ENCODE measurements at places on chromosomes 3 and 15.

- no peak for DNase-seq
Observed at GRCh38 chr3:62708638-62709373, 166.4 kb downstream of the CADPS start.

DNA sequence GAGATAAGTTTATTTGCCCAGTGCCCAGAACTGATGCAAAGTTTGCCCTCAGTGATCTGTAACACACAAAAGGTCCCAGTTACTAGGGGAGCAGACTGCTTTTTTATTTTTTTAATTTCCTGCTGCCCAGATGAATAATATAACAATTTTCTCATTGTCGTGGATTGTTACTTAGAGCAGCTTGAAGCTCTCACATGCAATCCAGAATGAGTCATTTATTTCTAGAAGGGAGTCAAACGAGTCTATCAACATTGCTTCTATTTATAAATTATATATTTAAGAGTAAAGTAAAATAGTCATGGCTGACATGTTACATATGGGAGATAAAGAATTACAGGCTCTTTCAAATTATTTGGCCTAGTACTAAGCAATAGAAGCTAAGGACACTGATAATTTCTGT is 41.3 kb downstream of the MEIS2 start:
- DNase-seq, result no peak

GRCh38 chr3:26369133-26369532 is 253.4 kb upstream of the LRRC3B start:
- no peak for DNase-seq

DNA sequence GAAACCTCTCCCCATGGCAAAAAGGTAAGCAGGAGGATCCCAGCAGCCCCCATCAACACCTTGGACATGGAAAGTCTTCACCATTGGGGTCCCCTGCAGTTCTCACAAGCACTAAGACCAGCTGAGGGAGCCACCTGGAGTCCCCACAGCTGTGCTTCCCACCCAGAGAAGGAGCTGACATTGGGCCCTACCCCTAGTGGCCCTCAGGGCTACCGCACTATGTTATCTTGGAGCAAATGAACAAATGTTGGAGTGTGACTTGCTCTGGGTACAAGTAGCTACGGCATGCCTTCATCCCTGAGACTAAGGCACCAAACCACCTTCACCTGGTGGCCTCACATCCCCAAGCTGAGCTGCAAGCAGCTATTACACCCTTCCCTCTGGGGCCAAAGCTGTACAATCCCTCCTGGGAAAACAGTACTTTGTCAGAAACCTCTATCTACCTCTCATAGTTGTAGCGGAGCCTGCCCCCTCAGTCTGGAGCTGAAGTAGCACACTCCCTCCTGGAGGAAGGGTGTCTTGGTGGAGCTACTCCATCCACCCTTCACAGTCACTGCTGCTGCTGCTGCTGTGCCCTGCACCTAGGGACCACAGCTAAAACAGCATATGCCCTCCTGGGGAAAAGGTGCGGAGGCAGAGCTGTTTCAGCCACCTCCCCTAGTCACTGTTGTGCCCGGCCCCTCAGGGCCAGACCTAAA is 42.7 kb downstream of the SERP1 start:
- DNase-seq, result no peak

GRCh38 chr3:21509731-21510470 is 241.1 kb downstream of the ZNF385D start:
- no peak for DNase-seq

DNA sequence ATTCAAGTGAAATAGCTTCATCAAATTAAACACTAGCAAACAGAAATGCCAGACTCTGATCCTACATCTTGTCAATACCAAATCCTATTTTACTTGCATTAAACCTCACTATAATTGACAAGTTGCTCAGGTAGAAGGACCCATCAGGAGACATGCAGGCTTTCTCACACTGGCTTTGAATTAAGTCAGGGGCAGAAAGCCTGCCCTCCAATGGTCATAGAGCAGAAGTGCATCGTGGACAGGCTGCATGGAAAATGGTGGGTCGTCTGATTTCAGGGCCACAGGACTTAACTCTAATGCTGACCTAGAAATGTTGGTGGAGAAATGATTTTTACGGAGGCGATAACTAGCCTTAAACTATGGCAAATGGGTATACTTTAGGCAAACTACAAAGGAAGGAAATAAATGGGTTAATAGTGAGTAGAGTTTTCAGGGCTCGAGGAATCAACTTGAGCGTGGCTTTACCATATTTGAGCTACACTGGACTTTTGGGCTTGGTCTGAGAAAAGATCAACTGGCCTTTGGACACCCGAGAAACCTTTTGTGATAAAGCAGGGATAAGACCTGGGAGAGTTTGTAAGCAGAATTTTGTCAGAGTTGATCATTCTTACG is 283.9 kb downstream of the GRM7 start:
- DNase-seq, result no peak

DNA sequence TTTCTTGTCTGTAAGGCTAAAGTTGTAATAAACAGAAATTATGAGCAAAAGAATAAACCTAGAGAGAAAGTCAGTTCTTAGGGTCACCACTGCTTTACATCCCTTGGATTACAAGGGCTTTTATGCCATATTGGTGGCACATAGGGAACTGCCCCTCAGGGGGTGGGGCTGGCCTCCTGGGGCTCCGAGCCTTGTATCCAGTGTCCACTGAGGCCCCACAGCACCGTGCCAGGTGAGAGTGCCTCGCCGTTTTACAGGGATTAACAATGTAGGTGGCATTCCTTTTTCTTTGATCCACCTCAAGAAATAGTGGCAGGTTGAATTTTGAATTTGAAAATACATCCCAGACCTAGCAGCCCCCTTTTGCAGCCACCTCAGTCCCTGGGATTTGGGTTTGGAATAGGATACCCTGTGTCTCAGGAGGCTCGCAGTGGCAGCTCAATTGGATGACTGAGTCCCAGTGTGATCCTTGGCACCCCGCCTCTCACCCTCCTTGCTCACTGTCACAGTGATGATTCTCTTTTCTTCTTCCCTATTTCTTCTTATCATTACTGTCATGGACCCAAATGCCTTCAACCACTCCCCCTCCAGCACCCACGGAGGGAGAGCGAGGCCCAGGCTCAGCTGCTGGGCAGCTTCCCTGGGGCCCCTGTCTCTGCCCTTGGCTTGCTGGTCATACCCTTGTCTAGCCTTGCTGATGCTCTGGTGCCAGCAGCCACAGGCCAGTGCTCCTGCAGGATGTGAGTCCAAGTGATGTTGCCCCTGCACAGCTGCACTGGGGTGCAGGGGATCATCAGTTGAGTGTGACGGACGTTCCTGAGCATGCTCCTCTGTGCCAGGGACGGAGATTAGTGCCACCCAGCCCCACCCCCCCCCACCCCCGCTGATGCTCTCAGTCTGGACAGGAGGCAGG is 137.9 kb downstream of the DNAJB8 start:
- peak; percentile 11 for DNase-seq

GRCh38 chr3:99859825-99860224 is 42.2 kb downstream of the CMSS1 start:
- no peak for DNase-seq

GRCh38 chr3:106957029-106957428 is 420.2 kb upstream of the CCDC54 start:
- no peak for DNase-seq

DNA sequence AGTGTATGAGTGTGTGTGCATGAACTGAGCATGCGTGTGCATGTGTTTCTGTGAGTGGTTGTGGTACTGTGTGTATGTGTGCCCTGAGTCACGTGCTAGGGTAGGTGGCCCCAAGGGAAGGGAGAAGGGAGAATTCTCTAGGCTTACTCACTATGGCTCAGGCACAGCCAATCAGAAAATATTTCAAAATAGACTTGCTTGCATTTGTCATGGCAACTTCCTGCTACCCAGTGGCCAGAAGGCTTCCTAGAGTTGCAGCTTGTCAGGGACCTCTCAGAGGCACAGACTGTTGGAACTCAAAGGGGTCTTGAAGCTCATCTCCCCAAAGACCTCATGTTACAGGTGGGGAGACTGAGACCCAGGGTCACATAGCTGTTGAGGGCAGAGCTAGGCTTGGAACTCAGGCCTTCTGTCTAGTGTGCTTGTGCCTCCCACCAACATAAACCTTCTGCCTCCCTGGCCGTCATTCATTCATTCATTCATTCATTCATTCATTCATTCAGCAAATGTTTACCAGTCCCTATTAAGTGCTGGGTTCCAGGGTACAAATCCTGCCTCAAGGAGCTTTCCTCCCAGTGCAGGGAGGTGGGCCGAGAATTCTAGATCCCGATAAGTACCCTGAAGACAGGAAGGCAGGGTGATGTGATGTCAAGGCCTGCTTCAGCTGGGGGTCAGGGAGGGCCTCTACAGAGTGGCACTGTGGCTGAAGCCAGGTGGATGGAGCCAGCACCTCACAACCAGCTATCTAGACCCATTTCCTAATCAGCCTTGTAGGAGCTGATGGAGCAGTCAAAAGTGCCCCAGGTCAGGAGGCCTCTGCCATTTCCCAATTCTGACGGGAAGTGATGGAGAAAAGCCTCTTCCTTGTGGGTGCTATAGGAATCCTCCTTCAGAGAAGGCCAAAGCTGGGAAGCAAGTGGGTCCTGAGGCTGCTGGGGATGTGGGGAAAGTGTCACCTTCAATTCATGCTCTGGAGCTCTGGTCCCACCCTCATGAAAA is 10.9 kb upstream of the RFT1 start:
- DNase-seq, result no peak

DNA sequence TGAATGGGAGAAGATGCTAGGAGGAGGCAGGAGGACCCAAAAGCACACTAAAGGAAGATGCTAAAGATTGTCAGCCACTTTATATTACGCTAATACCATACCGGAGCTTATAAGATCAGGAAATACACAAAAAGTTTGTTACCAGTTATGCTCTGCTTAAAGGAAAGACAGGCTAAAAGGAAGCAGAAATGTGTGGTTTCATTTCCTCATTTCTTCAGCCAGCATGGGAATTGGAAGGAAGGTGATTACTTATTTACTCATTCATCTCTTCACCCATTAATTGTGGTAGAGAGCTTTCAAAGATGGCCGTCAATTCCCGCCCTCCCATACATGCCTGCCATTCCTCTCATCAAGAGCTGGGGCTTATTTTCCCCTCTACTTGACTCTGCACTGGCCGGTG is 26.7 kb upstream of the TMEM158 start:
- no peak for DNase-seq

DNA sequence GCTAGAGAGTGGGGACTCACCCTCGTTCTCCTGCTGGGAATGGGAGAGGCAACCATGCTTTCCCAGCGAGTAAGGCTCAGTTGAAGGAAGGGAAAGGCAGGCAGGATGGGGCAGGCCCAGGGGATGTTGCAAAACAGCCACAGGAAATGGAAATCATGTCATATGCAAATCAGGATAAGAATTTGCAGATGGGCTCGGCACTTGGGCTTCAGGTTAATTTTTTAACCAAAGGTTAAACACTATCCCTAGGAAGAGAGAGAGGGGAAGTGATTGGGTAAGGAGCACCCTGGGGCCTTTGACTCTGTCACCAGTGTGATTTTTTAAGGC is 14.6 kb upstream of the PLA2G4E start:
- no peak for DNase-seq

DNA sequence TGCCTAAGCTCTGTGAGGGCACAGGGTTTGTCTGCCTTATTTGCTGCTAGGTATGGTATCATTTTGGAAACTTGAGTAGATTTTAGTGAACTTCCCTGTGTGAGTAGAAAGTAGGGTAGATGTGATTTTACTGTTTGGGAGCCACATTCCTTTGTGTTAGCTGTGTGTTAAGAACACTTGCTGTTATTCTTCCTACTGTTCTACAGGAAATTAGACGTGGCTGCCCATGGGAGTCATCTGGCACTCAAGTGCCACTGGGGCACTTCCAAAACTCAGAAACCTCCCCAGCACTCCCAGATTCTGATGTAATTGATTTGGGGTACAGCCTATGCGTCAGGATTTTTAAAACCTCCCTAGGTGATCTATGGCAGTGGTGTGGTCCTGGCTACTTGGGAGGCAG is 369.9 kb upstream of the C2CD4B start:
- DNase-seq, result no peak

- DNase-seq, result no peak
Observed at GRCh38 chr3:52432691-52433141, 12.2 kb downstream of the SEMA3G start.

DNA sequence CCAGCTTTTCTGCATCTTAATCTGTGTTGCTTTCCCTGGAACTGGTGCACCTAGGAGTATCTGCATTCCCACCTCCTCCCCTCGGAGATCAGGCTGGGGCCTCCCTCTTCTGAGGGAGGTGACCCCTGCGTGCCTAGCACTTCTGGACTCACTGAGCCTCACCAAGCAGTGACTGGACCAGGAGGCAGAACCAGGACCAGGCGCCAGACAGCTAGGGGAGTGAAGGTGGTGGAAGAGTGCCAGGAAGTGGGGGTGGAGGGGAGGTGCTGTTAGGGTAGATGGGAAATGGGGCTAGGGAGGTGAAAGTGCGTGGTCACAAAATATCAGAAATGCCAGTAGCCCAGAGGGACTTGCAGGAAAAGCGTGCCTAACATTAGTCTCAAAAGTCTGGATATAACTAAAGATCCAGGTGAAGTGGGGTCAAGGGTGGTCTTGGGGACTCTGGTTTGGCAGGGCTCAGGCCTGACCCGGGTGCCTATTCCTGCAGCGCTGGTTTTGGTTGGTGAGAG is 1.2 kb downstream of the DUOXA2 start:
- DNase-seq, result no peak

DNA sequence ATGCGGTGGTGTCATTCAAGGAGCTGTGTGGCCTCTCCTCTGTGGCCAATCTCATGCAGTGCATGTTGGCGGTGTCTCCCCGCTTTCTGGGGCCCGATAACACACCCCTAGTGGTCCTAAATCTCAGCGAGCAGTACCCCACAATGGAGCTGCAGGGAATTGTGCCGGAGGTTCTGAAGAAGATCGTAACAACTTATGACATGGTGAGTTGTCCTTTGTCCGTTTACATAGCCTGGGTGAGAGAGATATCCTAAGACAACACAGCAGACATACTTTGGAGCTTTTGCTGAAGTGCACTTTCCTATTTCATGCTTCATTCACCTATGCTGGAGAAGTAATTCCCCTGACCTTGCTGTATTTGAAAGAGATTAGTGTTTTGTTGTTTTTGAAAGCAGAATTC is 130.0 kb downstream of the PLCL2 start:
- DNase-seq, result no peak

GRCh38 chr3:49627634-49628033 is 46.5 kb upstream of the APEH start:
- no peak for DNase-seq

DNA sequence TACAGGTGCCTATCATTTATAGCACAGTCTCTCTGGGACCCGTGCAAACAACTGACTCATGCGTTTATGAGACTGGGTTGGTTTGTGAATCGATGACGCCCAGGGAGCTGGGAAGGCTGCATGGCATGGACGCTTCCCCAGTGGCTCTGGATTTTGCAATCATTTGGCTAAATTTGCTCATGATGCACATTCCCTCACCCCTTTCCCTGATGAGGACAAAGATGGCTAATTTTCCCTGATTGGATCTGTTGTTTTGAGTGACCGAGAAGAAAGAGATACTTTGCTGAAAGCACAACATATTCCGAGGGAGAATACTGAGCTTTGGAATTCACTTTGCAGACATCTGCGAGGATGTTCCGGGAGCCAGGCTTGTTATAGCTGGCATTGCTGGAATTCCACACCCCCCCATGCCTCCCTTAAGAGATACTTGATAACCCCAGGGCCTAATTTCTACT is 51.1 kb downstream of the CGNL1 start:
- no peak for DNase-seq

Measured in activated CD4-positive, CD25-positive, alpha-beta regulatory T cell treated with anti-CD3 and anti-CD28 coated beads, Interleukin-2, amount 50 U/mL, for 72 hours (primary cell).